Glutamatergic neuron (in vitro differentiated cells): ENCODE measurements at places on chromosomes 2 and 18.

- DNase-seq = no peak
These were observed 51.8 kb downstream of the MERTK start for GRCh38 chr2:111950236-111950635.

GRCh38 chr18:59550174-59550516 is 147.1 kb downstream of the CCBE1 start:
- DNase-seq = no peak

DNA sequence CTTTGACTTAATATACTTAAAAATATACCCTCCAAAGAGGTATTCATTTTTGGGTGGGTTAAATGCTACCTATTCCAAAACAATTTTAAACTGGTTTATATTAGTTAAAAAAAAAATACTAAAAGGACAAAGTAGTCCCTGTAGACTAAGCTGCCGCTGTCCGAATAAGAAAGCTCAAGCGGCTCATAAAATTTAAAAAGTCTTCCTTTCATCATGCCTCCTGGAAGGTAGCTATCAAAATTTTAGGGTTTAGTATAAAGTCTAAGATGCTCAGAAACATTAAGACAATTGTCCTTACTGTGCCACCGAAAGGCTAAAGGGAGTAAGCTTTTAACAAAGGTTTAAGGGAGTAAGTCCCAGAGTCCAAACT is 440 bp upstream of the UGGT1 start:
- no peak for DNase-seq

GRCh38 chr2:156332284-156332533 is 312 bp downstream of the NR4A2 start:
- no peak for DNase-seq

DNA sequence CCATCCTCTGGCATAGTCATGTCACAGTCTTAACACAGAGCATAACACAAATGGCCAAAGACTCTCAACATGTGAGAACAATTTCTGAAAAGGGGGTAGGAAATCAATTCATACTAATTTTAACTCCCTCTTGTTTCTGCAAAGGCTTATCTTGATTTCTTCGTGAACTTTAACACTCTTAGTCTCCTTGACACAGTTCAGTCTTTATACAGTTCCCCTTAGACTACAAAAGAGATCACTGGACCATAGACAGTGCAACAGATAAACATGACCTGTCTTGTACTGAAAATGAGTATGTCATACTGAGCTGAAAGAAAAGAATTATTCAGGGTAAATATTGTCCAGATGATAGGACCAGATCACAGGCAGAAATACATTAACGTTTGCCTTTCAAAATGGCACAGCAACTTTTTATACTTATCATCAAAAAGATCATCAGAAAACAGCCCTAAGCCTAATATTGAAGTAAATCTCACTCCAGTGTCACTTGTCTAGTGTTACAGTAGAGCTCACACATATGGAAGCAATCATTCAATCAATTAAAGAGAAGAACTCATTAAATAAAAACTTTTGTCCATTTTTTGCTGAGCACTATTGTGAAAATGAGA is 56.4 kb upstream of the VRK2 start:
- no peak for DNase-seq

GRCh38 chr2:12493031-12493513 is 223.7 kb upstream of the TRIB2 start:
- no peak for DNase-seq

DNA sequence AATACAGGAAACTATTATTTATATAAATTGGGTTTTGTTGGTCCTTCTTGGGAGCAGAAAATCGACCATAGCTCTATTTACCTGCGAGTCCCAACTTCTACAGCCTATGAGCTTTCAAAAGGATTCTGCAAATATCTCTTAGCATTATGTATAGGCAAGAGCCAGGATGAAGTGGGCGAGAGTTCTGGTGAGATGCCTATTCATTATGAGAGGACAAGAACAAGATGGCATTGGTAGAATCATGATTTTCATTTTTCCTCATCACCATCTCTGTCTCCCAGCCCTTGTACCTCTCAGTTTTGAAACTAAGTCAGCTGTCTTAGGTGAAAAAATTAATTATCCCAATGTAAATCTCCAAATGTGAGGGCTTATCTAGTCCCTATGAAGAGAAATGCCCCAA is 25.0 kb downstream of the WIPF1 start:
- no peak for DNase-seq

DNA sequence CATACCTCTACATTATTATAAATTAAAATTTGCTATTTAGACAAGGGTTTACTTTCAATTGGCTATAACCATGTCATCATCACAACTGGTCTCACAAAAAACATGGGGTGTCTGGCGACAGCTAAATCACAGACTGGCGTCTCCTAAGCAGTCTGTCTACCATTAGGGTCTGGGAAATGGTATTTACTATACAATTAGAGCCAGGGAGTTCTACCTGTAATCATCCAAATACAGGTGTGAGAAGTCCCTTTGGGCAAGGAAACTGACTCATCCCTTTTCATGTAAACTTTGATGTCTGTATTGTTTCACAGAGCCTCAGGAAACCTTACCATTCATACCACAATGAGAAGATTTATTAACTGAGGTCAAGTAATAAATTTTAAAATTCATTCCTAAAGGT is 126.7 kb downstream of the OLA1 start:
- no peak for DNase-seq

- DNase-seq = peak; percentile 38
These were observed 37.0 kb downstream of the NABP1 start for GRCh38 chr2:191714925-191715324.

DNA sequence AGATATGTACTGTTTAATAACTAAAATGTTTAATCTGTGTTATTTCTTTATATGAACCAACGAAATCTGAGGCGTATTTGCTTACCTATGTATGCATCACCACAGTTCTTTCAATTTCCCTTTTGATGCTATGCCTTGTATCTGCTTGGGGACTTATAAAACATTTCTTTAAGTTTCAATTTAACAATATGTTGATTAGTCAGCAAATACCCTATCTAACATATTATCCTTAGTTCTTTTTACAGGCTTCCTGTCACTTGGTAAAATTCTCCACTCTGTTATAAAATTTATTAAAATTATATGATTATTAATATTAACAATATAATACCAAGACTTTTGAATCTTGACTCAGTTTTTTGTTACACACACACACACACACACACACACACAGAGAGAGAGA is 174.3 kb downstream of the CPS1 start:
- no peak for DNase-seq

DNA sequence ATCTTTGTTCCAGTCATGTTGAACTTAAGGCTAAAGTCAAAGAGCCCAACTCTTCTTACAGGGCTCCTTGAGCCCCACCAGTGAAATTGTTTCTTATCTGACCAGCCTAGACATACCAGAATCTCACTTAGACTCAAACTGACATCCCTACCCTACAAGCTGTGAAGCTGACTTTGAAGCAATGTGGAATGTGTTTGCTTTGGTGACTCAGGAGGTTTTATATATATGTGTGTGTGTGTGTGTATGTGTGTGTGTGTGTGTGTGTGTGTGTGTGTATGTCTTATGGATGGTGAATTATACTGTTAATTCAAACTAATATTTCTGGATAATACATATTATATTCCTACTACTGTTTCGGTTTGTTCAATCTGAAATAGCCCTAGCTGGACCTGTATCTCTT is 67.3 kb downstream of the CAMKMT start:
- no peak for DNase-seq

DNA sequence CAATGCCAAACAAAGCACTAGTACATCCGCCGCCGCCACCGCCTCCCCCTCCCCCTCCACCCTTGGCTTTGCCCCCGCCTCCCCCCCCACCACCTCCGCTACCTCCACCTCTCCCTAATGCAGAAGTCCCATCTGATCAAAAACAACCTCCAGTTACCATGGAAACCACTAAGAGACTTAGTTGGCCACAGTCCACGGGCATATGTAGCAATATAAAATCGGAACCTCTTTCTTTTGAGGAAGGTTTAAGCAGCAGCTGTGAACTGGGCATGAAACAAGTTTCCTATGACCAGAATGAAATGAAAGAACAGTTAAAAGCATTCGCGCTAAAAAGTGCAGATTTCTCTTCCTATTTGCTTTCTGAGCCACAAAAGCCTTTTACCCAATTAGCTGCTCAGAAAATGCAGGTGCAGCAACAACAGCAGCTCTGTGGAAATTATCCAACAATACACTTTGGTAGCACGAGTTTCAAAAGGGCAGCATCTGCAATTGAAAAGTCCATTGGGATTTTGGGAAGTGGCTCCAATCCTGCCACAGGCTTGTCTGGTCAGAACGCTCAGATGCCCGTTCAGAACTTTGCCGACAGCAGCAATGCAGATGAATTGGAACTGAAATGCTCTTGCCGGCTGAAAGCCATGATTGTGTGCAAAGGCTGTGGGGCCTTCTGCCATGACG is 168.0 kb downstream of the ASXL3 start:
- peak; percentile 16 for DNase-seq

DNA sequence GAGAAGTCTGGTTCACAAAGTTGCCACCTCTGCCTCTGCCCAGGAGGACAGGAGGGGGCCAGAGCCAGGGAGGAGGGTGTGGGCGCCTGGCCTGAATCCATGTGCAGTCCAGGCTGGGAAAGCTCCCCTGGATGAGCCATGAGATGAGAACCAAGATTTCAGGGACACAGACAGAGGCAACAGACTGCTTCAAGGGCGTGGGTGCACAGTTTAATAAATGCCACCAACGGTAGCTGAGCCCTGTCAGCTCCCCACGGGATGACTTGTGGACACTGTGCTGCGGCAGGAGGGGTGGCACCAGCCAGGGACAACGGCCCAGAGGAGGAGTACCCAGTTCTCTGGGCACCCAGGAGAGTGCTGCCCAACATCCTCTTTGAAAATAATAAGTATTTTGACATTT is 15.2 kb downstream of the CAPG start:
- DNase-seq = no peak

GRCh38 chr2:48883661-48884060 is 128.1 kb upstream of the LHCGR start:
- no peak for DNase-seq

DNA sequence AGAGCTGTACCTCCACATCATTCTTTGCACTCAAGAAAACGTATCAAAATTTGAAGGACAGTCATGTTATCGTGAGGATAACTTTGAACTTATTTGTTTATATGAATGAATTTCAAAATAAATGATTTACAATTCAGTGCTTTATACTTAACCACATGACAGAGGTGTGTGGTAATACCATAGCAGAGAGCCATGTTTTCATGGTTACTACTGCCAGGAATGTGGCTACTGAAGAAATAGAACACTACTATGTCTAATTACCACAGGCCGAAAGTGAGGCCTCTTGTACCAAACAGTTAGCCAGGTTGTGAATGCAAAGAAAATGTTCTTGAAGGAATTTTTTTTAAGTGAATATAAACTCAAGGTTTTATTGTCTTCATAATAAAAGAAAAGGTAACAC is 49.2 kb downstream of the AAK1 start:
- DNase-seq = no peak
